Activated naive CD4-positive, alpha-beta T cell treated with anti-CD3 and anti-CD28 coated beads for 36 hours (primary cell): ENCODE measurements at places on chromosomes 3 and 15. TPM values are rescaled to one million over a fixed set of nuclear protein-coding genes. Genes with fewer than 3 reads are reported as not detected.

SYNPR gene
- total RNA-seq: not detected

GRCh38 chr15:86373147-86373546 lies 293.5 kb downstream of the AGBL1 start:
- no peak overlapping the region for H3K4me3 ChIP-seq
- no peak overlapping the region for H3K27ac ChIP-seq
- H3K4me1 ChIP-seq: no peaks in the 10 kb centered on the region

DNA sequence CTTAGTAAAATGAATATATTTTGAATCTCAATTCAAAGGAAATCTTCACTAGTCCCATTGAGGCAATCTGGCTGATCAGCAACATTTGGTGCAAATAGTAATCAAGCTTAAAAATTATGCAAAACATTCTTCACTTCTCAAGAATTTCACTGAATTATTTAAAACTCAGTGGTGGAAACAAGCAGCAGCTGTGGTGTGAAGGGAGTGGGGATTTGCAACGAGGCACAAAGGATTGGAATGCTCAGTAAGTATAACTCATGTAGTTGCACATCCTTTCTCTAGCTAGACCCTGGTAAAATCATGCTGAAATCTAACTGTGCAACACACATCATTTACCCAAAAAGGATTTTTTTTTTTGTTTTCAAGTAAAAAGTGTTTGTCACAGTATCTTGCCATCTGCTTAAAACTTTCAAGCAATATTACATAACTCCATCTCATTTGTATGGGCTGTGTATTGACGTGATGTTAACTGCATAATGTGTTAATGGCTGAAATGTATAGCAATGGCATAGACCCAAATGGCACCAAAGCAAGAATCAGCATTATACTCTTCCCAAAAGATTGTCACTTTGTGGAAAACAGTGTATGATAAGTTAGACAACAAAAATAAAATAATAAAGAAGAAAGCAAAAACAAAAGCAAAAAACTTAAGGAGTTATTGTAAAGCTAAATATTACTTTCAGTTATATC lies 816.6 kb downstream of the EPHA3 start:
- no peaks in the 10 kb centered on the region for H3K4me1 ChIP-seq
- H3K27ac ChIP-seq: no peak overlapping the region
- no peaks in the 10 kb centered on the region for H3K36me3 ChIP-seq
- no peak overlapping the region for H3K4me3 ChIP-seq
- no peak for DNase-seq

- no peak overlapping the region for H3K4me3 ChIP-seq
- H3K36me3 ChIP-seq: no peaks in the 10 kb centered on the region
- no peaks in the 10 kb centered on the region for H3K4me1 ChIP-seq
- peaks cover 2% of the 10 kb centered on the region for H3K27me3 ChIP-seq
Observed at GRCh38 chr15:72809329-72809728, 25.8 kb upstream of the ADPGK start.

DNA sequence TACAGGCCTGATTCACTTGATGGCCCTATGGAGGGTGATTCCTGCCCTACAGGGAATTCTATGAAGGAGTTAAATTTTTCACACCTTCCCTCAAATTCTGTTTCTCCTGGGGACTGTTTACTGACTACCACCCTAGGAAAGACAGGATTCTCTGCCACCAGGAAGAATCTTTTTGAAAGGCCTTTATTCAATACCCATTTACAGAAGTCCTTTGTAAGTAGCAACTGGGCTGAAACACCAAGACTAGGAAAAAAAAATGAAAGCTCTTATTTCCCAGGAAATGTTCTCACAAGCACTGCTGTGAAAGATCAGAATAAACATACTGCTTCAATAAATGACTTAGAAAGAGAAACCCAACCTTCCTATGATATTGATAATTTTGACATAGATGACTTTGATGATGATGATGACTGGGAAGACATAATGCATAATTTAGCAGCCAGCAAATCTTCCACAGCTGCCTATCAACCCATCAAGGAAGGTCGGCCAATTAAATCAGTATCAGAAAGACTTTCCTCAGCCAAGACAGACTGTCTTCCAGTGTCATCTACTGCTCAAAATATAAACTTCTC lies 43.6 kb downstream of the BLM start:
- no peak for DNase-seq
- H3K27me3 ChIP-seq: no peaks in the 10 kb centered on the region
- no peak overlapping the region for H3K4me3 ChIP-seq
- no peaks in the 10 kb centered on the region for H3K4me1 ChIP-seq
- H3K36me3 ChIP-seq: peaks cover 43% of the 10 kb centered on the region

- H3K27me3 ChIP-seq: no peaks in the 10 kb centered on the region
- no peak overlapping the region for H3K4me3 ChIP-seq
- no peak overlapping the region for H3K27ac ChIP-seq
- H3K4me1 ChIP-seq: no peaks in the 10 kb centered on the region
- no peak for DNase-seq
Observed at GRCh38 chr15:42154212-42154941, 2.1 kb downstream of the PLA2G4F start.
